ENCODE measurements at places on chromosomes 7 and 10.
A peak's percentile ranks its signal among the peaks of the same experiment; 100 is the strongest.

DNA sequence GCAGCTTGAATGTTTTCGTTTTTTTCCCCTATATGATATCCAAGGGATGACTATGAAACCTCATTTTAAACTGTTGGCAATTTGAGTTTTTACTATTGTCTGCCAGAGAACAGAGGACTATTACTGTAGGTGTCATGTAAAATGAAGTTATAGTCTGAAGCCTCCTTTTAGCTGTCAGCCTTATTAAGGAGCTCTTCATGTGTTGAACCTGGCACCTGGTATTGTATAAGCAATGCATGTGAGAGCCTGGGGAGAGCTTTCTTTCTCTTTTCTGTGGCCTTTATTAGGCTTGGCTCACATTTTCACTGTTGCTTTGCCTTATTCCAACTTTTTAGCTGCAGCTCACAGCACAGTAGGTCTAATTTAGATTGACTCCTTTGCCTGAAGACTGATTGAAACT is 119.1 kb upstream of the FOXP2 start:
- no peaks in the 10 kb centered on the region for H3K36me3 ChIP-seq
- no peaks in the 10 kb centered on the region for H3K27me3 ChIP-seq
- no peak for DNase-seq
- H3K27ac ChIP-seq = no peak overlapping the region

GRCh38 chr10:114881901-114882300 is 56.1 kb upstream of the TRUB1 start:
- no peak for DNase-seq
- no peak overlapping the region for H3K27ac ChIP-seq
- peaks cover 13% of the 10 kb centered on the region for H3K4me1 ChIP-seq

GRCh38 chr10:87615856-87616255 is 43.8 kb upstream of the PAPSS2 start:
- DNase-seq = no peak
- no peaks in the 10 kb centered on the region for H3K27me3 ChIP-seq
- H3K36me3 ChIP-seq = no peaks in the 10 kb centered on the region

DNA sequence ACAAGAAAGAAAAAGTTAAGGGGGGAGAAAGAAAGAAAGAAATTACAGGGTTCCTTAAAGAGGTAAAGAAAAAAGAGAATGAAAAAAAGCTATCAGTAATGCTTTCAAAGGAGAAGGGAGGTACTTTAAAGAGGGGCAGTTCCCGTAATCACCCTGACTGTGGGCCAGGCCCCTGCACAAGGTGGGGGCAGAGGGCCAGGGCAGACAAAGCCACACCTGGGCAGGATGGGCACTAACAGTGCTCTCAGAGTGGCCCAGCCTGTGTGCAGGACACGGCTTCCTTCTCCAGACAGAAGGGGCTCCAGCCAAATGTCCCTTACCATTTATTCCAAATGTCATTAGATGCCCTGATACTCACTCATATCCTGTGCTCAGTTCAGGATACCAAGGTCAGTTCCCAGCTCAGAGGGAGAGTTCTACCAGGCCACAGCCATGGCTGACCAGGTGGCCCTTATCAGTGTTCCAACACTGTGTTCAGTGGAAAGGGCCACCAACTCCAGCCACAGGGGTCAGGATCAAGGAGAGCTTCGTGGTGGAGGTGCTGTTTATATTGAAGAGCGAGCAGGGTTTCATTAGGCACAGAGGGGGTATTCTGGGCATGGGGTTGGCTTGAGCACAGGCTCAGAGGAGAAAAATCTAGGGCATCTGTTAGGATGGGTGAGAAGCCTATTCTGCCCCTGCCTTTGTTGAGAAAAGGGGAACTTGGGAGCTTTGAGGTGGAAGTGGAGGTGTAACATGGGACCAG is 29.9 kb downstream of the DPCD start:
- no peaks in the 10 kb centered on the region for H3K27me3 ChIP-seq
- no peaks in the 10 kb centered on the region for H3K4me1 ChIP-seq
- peaks cover 9% of the 10 kb centered on the region for H3K36me3 ChIP-seq

- H3K27me3 ChIP-seq = no peaks in the 10 kb centered on the region
- peaks cover 96% of the 10 kb centered on the region for H3K4me1 ChIP-seq
- no peak for DNase-seq
- H3K4me3 ChIP-seq = peak overlapping the region; percentile 51
These were observed 6.4 kb upstream of the PDCD4 start for GRCh38 chr10:110865186-110865808.

- H3K27me3 ChIP-seq = peaks cover 42% of the 10 kb centered on the region
- peaks cover 7% of the 10 kb centered on the region for H3K4me1 ChIP-seq
- no peak overlapping the region for H3K27ac ChIP-seq
- DNase-seq = no peak
- no peak overlapping the region for H3K4me3 ChIP-seq
- H3K36me3 ChIP-seq = no peaks in the 10 kb centered on the region
These were observed 2.4 kb downstream of the TLL2 start for GRCh38 chr10:96511044-96511945.

DNA sequence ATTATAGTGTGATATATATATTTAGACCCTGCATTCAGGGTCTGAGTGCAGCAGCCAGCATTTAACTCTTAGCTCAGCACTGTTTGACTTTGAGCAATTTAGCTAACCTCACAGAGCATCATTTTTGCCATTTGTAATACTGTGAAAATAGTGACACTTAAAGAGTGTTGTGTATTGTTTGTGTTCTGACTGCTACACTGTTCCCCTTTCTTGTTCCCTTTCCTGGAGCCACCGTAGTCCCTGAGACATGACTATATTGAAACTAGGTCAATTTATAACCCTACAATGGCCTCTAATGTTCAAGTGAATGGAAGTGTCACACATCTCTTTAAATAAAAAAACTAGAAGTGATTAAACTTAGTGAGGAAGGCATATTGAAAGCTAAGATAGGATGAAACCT is 20.3 kb upstream of the CD36 start:
- H3K27me3 ChIP-seq = no peaks in the 10 kb centered on the region
- H3K36me3 ChIP-seq = no peaks in the 10 kb centered on the region
- DNase-seq = no peak
- H3K27ac ChIP-seq = no peak overlapping the region

DNA sequence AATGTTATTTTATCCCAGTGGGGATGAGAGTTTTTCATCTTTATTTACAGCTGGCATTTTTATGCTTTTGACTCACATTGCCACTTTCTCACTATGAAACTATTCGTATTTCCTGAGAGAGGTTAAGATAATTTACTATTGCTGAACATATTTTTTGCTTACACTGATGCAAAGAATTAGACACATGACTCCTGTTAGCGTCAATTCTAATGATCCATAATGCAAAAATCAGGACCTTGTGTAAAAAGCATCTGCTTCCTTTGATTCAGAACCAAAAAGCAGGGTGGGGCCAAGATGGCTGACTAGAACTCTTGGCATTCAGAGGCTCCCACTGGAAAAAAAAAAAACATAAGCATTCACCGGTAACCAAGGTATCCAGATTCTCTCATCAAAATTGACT is 464.8 kb downstream of the SEMA3D start:
- H3K27me3 ChIP-seq = no peaks in the 10 kb centered on the region
- no peaks in the 10 kb centered on the region for H3K4me1 ChIP-seq
- no peak for DNase-seq
- no peak overlapping the region for H3K4me3 ChIP-seq
- H3K27ac ChIP-seq = no peak overlapping the region

DNA sequence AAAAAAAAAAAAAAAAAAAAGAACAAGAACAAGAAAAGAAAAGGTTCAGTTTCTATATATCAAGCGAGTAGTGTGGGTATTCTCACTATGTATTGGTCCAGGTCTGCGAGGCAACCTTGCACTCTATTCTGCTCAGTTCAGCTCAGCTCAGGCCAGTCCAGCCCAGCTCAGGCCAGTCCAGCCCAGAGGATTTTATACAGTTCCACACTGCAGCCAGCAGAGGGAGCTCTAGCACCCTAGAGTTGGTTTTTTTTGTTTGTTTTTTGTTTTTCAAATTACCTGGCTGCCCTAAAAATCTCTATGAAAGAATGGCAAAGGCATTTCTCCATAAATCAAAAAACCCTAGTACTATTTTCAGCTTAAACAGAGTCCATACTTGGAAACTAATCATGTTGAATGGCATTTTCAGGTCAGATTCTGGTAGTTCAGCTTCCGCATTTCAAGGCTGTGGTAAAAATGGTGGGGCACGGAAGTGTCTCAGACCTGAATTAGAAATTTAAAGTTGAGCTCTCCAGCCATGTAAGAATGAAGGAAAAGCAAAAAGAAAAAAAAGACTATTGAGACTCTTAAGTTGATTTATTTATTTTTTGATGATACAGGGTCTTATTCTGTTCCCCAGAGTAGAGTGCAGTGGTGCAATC is 55.2 kb upstream of the GSDME start:
- DNase-seq = peak; percentile 30
- no peaks in the 10 kb centered on the region for H3K27me3 ChIP-seq
- peaks cover 53% of the 10 kb centered on the region for H3K36me3 ChIP-seq
- no peak overlapping the region for H3K27ac ChIP-seq
- no peak overlapping the region for H3K4me3 ChIP-seq
- H3K4me1 ChIP-seq = peaks cover 2% of the 10 kb centered on the region

DNA sequence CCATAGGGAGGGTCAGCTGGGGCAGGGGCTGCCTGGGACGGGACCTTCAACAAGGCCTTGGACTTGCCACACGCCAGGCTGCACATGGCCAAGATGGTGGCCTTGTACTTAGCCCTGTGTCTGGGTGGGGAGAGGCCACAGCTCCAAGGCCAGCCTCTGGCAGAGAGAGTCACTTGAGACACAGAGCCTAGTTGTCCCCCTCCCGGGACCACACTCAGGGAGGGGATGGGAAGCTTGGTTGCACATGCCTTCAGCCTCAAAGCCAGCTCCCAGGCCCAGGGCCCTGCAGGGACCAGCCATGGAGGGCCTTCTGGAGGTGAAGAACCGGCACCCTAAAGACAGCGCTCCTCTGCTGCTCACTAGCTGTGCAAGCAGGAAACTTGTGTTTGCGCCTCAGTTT is 16.7 kb downstream of the MMRN2 start:
- H3K27ac ChIP-seq = no peak overlapping the region
- H3K4me3 ChIP-seq = no peak overlapping the region
- no peaks in the 10 kb centered on the region for H3K36me3 ChIP-seq
- DNase-seq = no peak
- H3K27me3 ChIP-seq = peaks cover 3% of the 10 kb centered on the region
- H3K4me1 ChIP-seq = peaks cover 11% of the 10 kb centered on the region

- peaks cover 67% of the 10 kb centered on the region for H3K36me3 ChIP-seq
- H3K4me3 ChIP-seq = peak overlapping the region; percentile 92
- no peak for DNase-seq
- peaks cover 8% of the 10 kb centered on the region for H3K4me1 ChIP-seq
- H3K27ac ChIP-seq = peak overlapping the region; percentile 89
These were observed 222.6 kb upstream of the KLF14 start for GRCh38 chr7:130956417-130957136.

GRCh38 chr10:119595134-119595675 is 1.6 kb downstream of the TIAL1 start:
- no peaks in the 10 kb centered on the region for H3K27me3 ChIP-seq
- peak overlapping the region; percentile 98 for H3K27ac ChIP-seq
- no peak for DNase-seq
- H3K36me3 ChIP-seq = peaks cover 35% of the 10 kb centered on the region
- H3K4me3 ChIP-seq = peak overlapping the region; percentile 91

- no peak for DNase-seq
- H3K4me3 ChIP-seq = no peak overlapping the region
- H3K27ac ChIP-seq = no peak overlapping the region
- H3K36me3 ChIP-seq = no peaks in the 10 kb centered on the region
- H3K27me3 ChIP-seq = peaks cover 8% of the 10 kb centered on the region
- H3K4me1 ChIP-seq = no peaks in the 10 kb centered on the region
These were observed 14.9 kb upstream of the LGI1 start for GRCh38 chr10:93742633-93743349.

GRCh38 chr10:124075231-124075955 is 18.0 kb downstream of the CHST15 start:
- H3K4me1 ChIP-seq = peaks cover 21% of the 10 kb centered on the region
- DNase-seq = no peak
- no peak overlapping the region for H3K4me3 ChIP-seq
- H3K36me3 ChIP-seq = no peaks in the 10 kb centered on the region

DNA sequence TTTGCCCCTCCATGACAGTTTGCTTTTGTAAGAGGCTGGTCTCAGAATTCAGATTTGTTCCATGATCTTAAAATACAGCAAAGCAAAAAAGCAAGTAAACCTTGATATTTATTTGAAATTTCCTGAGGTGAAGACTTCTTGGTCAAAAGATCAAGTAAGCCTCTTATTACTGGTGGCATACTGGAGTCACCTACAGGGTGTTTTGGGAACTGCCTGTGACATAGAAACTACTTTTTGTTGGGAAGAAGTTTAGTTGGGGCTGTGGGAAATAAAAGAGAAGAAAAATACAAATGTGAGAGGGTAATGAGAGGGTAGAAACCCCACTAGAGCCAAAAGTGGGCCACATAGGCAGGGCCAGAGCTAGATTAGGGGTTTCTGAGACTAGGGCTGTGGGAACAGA is 217.9 kb downstream of the OTUD1 start:
- DNase-seq = no peak
- H3K27ac ChIP-seq = no peak overlapping the region
- H3K4me3 ChIP-seq = no peak overlapping the region
- no peaks in the 10 kb centered on the region for H3K4me1 ChIP-seq
- H3K27me3 ChIP-seq = no peaks in the 10 kb centered on the region
- H3K36me3 ChIP-seq = no peaks in the 10 kb centered on the region

- H3K27ac ChIP-seq = no peak overlapping the region
- H3K4me3 ChIP-seq = no peak overlapping the region
- H3K4me1 ChIP-seq = peaks cover 7% of the 10 kb centered on the region
- H3K36me3 ChIP-seq = no peaks in the 10 kb centered on the region
- peaks cover 56% of the 10 kb centered on the region for H3K27me3 ChIP-seq
- DNase-seq = no peak
These were observed 41.2 kb upstream of the ADRB1 start for GRCh38 chr10:114002422-114002821.

DNA sequence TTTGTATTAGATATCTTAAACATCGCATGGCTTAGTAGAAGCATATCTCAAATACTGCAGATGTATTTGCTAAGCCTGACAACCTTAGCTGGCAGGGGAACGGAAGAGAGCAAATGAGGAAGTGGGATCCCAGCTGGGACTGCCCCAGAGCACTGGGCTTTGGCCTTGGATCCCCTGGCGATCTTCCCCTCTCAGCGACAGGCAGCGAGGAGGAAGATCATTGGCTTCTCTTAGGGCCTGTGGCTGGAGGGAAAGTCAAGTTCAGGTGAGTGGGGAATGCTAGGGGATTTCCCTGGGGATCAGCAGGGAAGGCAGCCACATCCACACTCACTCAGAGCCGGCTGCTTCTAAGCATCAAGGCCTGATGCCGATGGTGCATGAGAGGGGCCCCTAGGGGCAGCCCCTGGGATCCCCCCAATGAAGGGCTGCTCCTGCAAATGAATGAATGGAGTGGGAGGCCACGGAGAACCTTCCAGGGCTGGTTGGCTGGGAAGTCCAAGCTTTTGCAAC is 42.0 kb downstream of the LYZL2 start:
- no peak overlapping the region for H3K4me3 ChIP-seq
- H3K4me1 ChIP-seq = peaks cover 5% of the 10 kb centered on the region
- peaks cover 7% of the 10 kb centered on the region for H3K27me3 ChIP-seq
- no peak overlapping the region for H3K27ac ChIP-seq
- no peak for DNase-seq

GRCh38 chr7:155598810-155599210 is 45.7 kb upstream of the RBM33 start:
- peak; percentile 69 for DNase-seq
- H3K27ac ChIP-seq = no peak overlapping the region
- no peak overlapping the region for H3K4me3 ChIP-seq
- H3K27me3 ChIP-seq = peaks cover 29% of the 10 kb centered on the region

Data from activated T-helper 1 cell treated with anti-CD3 and anti-CD28 coated beads, Interleukin-12 subunit alpha, Interleukin-12 subunit beta, Interleukin-2, Interleukin-4 antibody, amounts not matched to agents 30 ng/mL and 10 ng/mL and 1 ng/mL, durations not matched to agents 14 hours and 24 hours and 36 hours (primary cell).